ENCODE measurements at places on chromosomes 13 and 19. TPM values are rescaled to one million over a fixed set of nuclear protein-coding genes. Genes with fewer than 3 reads are reported as not detected.

COG6 gene
- 16.9 TPM for polyA plus RNA-seq

FGF22 gene
- polyA plus RNA-seq: 0.93 TPM

SIGLEC12 gene
- polyA plus RNA-seq: not detected

NLRP5 gene
- polyA plus RNA-seq: not detected

MZF1 gene
- 38.4 TPM for polyA plus RNA-seq

NKG7 gene
- polyA plus RNA-seq: not detected

HS6ST3 gene
- polyA plus RNA-seq: under 0.01 TPM

ARHGEF7 gene
- polyA plus RNA-seq: 21.6 TPM

DNA sequence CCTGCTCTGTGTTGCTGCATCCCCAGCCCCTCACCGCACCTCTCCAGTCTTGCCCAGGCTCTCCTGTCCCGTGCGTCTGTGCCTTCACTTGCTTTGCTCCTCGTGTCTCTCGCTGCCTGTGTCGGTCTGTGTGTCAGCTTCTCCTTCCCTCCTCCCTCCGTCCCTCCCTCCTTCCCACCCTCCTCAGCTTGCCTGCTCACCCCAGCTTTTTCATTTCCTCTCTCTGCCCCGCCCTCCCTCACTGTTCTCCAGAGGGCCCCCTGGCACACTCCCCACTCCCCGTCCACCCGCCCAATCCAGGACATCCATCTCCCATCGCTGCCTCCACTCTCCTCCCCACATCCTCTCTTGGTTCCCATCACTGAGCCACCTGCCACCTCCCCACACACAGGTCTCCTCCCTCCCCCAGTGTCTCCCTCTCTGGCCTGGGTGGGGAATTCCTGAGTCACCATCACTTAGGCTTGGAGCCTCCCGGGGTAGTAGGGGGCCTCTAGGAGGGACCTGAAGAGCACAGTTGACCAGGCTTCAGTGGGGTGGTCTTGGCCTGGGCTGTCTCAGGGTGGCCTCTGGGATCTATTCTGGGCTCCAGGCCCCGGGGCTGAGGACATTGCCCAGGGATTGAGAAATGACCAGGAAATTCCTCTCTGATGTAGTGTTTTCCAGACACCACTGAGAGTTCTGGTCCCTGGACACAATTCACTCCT, at the start of gene PTGIR:
Gene PTGIR, minus strand, starts transcription at position 132 of the 704 bp plus-strand sequence. CDS start 864 bp downstream, outside the sequence.
- H3K4me1 ChIP-seq: peaks cover 16% of the 10 kb centered on the region
- peak; percentile 43 for DNase-seq
- H3K27ac ChIP-seq: peak within 1 kb of the TSS; percentile 97

DNA sequence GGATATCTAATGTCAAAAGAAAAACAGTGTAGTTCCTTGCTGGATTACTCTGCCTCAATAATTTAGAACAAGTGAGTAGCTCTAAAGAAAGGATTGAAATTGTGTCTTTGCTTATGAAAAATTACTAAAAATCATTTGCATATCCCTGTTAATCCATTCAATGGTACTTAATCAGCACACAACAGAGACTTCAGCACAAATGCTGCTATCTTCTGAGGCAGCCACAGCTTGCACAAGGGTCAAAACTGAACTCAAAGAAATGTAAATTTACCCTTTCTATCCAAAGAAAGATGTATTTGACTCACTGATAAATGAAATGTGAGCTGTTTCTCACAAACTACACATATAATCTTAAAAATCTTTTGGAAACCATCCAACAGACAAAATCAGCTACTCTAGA, 116.2 kb downstream of the LHFPL6 start:
- H3K27me3 ChIP-seq: no peaks in the 10 kb centered on the region
- H3K36me3 ChIP-seq: no peaks in the 10 kb centered on the region
- H3K27ac ChIP-seq: no peak overlapping the region

DNA sequence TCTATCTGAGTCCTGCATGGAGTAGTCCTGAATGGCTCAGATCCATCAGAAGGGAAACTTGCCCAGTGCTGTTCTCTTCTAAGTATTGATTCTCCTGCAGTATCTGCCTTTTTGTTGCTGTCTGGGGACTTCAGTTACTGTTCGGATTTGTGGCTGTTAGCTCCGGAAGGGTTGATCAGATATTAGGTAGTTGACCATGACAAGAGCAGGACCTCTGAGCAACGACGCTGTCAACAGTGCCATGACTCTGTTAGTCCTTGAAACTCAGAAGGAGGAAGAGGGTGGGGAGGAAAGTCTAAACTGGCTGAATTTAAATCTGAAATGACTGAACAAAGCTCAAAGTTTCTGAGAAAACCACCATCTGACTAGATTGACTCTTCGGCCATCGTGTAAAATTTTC, 42.2 kb downstream of the CCNE1 start:
- no peaks in the 10 kb centered on the region for H3K36me3 ChIP-seq
- H3K4me3 ChIP-seq: no peak overlapping the region
- no peaks in the 10 kb centered on the region for H3K27me3 ChIP-seq
- no peak for DNase-seq
- no peaks in the 10 kb centered on the region for H3K4me1 ChIP-seq

GRCh38 chr13:90535421-90535820, 812.1 kb upstream of the MIR17HG start:
- no peaks in the 10 kb centered on the region for H3K27me3 ChIP-seq
- no peak for DNase-seq
- H3K4me3 ChIP-seq: no peak overlapping the region
- no peak overlapping the region for H3K27ac ChIP-seq
- H3K36me3 ChIP-seq: no peaks in the 10 kb centered on the region

DNA sequence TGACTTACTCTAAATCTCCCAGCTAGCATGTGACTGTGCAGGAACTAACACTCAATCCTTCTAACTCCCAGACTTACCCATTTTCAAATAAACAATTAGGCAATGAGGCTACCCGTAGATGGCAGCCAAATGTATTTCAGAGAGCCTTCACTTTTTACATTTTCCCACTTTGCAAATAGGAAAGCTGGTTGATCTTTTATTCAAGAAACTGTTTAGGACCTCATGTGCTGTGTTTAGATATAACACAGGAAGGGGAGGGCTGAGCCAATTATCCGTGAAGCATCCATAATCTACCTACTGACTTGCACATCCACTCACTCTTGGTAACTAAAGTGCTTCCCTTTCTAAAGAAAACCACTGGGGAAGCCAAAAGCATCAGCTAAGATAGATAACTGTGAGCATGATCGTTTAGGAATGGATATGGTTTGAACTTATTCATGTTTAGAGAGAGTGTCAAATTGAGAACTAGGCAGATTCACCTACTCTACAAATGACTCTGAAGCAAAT, 33.4 kb downstream of the MBNL2 start:
- no peak for DNase-seq
- H3K27ac ChIP-seq: peak overlapping the region; percentile 97
- H3K27me3 ChIP-seq: no peaks in the 10 kb centered on the region
- H3K36me3 ChIP-seq: peaks cover 34% of the 10 kb centered on the region
- peaks cover 66% of the 10 kb centered on the region for H3K4me1 ChIP-seq

- H3K4me1 ChIP-seq: no peaks in the 10 kb centered on the region
- no peak overlapping the region for H3K4me3 ChIP-seq
- no peak overlapping the region for H3K27ac ChIP-seq
- H3K36me3 ChIP-seq: no peaks in the 10 kb centered on the region
These were observed 32.3 kb downstream of the TMPRSS9 start for GRCh38 chr19:2392366-2392765.

GRCh38 chr13:25756251-25756650, 295.6 kb downstream of the SHISA2 start:
- H3K36me3 ChIP-seq: no peaks in the 10 kb centered on the region
- no peaks in the 10 kb centered on the region for H3K27me3 ChIP-seq
- no peak overlapping the region for H3K27ac ChIP-seq
- H3K4me3 ChIP-seq: no peak overlapping the region
- no peaks in the 10 kb centered on the region for H3K4me1 ChIP-seq

DNA sequence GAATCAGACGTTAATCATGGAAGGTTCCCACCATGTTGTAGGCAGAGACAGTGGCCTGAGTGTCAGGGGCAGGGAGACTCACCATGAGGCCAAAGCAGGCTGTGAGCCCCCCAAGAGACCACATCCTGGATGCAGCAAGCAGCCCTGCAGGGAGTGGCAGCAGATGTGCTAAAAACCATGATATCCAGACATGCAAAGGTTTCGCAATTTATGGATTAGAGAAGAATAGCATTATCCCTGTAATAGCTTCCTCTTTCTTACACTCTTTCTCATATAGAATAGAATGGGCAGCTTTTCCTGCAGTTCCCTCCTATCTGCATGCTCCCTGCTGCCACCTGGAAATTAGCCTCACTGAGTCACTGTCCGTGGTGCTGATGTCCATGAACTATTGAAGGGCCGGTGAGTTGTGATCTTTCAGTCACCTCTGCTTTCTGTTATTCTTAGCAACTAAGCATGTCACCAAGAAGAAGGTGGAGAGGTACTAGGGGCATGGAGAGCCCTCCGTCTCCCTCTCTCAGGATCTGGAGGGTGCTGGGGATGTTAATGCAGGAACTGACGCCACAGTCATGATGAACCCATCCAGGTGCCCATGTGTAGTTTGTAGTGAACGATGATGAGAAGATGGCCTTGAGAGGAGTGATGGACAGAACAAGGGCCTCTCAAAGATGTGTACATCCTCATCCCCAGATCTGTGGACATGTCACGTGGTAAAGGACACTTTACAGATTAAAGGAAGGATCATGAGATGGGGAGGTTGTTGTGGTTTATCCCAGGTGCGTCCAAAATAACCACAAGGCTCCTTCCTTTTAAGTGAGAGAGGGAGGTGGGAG, 9.9 kb downstream of the CEACAM4 start:
- H3K4me1 ChIP-seq: no peaks in the 10 kb centered on the region
- no peak for DNase-seq

DNA sequence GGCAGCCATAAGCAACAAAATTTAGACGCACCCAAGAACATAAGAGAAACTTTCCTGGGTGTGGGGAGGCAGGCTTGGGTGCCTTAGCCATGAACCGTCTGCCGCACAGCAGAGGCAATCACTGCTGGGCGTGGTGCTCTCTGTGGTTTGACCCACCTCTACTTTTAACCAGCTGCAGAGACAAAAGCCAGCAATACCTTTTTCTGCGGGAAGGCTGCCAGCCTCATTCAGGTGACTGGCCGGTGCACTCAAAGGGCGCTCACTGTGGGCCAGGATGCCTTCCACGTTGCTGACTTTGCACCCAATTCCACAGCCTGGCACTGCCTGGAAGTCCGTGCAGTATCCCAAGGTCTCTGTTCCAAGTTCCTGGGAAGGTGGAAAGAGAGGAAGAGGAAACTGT, 69.1 kb downstream of the ATP7B start:
- H3K27ac ChIP-seq: no peak overlapping the region
- no peaks in the 10 kb centered on the region for H3K27me3 ChIP-seq
- no peak for DNase-seq
- H3K36me3 ChIP-seq: peaks cover 2% of the 10 kb centered on the region
- H3K4me1 ChIP-seq: no peaks in the 10 kb centered on the region

GRCh38 chr13:97212601-97213040, 9.5 kb upstream of the MBNL2 start:
- no peak overlapping the region for H3K4me3 ChIP-seq
- H3K4me1 ChIP-seq: no peaks in the 10 kb centered on the region
- H3K27me3 ChIP-seq: no peaks in the 10 kb centered on the region
- no peaks in the 10 kb centered on the region for H3K36me3 ChIP-seq
- no peak overlapping the region for H3K27ac ChIP-seq
- DNase-seq: no peak

DNA sequence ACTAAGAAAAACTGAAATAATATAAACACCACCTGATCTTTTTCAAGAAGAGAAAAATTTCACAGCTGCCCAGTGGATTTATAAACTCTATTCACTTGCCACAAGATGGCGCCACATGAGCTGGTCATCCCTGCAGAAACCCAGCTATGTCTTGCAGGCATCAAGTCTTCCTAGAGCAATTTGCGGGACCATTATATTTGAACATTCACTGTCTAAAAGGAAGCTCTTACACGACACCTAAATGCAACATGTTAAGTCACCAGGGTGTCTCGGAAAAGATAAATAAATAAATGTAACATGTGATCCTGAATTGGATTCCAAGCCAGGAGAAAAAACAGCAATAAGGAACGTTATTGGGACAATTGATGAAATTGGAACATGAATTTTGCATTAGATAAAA, 20.3 kb upstream of the AKT2 start:
- no peak overlapping the region for H3K27ac ChIP-seq
- no peaks in the 10 kb centered on the region for H3K27me3 ChIP-seq
- H3K36me3 ChIP-seq: no peaks in the 10 kb centered on the region
- H3K4me1 ChIP-seq: no peaks in the 10 kb centered on the region
- no peak overlapping the region for H3K4me3 ChIP-seq
- peak; percentile 83 for DNase-seq

GRCh38 chr13:62687732-62688131, 1272.1 kb upstream of the PCDH20 start:
- no peak for DNase-seq
- H3K27ac ChIP-seq: no peak overlapping the region
- H3K36me3 ChIP-seq: no peaks in the 10 kb centered on the region
- no peaks in the 10 kb centered on the region for H3K27me3 ChIP-seq

GRCh38 chr13:19864024-19864745, 736 bp upstream of the ZMYM5 start:
- DNase-seq: peak; percentile 75
- H3K27ac ChIP-seq: peak overlapping the region; percentile 98
- peak overlapping the region; percentile 68 for H3K4me3 ChIP-seq
- H3K36me3 ChIP-seq: peaks cover 3% of the 10 kb centered on the region

DNA sequence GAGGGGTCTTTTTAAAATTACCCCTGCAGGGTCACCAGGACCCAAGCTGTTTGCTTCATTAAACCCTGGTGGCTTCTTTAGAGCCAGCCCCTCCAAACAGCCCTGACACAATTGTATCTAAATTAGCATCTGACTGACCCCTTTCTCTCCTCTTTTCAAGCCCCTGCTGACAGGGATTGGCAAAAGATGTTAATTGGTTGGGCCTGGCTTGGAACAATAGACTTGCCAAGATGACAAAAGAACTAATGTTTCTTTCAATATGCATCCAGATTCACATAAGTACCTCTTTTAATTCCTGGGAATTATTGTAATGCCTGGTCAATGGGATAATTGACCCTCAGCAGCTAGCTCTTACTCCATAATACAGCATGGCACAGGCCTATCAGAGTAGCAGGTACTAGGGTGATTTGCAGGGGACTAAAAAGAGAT, 140.8 kb downstream of the SHISA2 start:
- H3K27me3 ChIP-seq: no peaks in the 10 kb centered on the region
- no peak for DNase-seq

GRCh38 chr13:100323937-100324336, 235.0 kb downstream of the PCCA start:
- peaks cover 21% of the 10 kb centered on the region for H3K36me3 ChIP-seq
- no peak overlapping the region for H3K4me3 ChIP-seq
- DNase-seq: no peak

- no peak overlapping the region for H3K4me3 ChIP-seq
- no peaks in the 10 kb centered on the region for H3K4me1 ChIP-seq
- DNase-seq: no peak
- no peaks in the 10 kb centered on the region for H3K36me3 ChIP-seq
- no peaks in the 10 kb centered on the region for H3K27me3 ChIP-seq
These were observed 905.0 kb downstream of the UQCRFS1 start for GRCh38 chr19:28307963-28308362.

Measured in SK-N-SH (cell line).